Stimulated activated CD8-positive, alpha-beta memory T cell treated with anti-CD3 and anti-CD28 coated beads, Interleukin-4, amount 100 ng/mL, for 4 hours (primary cell): ENCODE measurements at places on chromosomes 7 and 10.

GRCh38 chr10:119190954-119191785 is 12.6 kb upstream of the PRDX3 start:
- DNase-seq, result no peak

DNA sequence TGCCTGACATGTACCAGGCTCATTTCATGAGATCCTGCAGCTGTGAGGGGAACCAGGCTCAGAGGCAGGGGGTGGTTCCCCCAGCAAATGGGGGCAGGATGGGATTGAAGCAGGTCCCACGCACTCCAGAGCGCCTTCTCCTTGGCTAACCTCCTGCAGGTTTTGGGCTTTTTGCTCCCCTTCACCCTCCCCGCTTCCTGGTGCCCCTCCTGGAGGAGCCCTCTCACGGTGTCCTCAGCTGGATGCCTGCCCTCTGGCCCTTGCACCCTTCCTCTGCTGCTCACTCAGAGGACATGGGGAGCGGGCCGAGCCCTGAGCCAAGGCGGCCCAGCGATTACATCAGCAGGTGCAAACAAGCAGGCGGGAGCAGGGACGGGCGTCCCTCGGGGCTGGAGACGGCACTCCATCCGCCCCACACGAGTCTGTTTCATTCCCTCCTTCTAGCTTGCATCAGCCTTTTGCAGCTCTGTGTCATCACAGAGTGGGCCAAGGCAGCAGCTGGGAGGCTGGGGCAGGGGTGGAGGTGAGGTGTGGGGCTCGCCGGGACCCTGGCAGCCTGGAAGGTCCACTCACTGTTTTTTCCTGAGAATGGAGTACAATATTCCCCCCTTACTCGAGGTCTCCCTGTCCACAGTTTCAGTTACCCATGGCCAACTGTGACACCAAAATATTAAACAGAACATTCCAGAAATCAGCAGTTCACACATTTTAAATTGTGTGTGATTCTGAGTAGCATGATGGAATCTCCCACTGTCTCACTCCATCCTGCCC is 52.7 kb upstream of the SLC29A3 start:
- DNase-seq, result no peak

- DNase-seq, result no peak
Observed at GRCh38 chr10:101035916-101036702, 5.1 kb downstream of the SFXN3 start.

DNA sequence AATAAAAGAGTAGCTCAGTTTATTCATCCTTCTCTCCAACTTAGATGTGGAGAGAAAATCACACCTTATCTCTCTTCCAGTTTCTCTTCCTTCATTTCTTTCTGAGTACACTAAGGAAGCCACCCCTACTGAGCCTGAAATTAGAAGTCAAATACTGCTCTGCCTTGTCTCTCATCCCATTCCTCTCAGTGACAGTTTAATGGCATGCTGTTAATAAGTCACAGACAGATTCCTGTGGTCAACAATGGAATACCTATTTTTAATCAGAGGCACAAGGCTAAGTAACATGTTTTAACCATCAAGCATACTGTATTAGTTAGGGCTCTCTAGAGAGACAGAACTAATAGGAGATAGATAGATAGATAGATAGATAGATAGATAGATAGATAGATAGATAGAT is 253.2 kb downstream of the HTR7 start:
- no peak for DNase-seq

GRCh38 chr7:27873981-27874957 is 134.3 kb downstream of the TAX1BP1 start:
- no peak for DNase-seq

DNA sequence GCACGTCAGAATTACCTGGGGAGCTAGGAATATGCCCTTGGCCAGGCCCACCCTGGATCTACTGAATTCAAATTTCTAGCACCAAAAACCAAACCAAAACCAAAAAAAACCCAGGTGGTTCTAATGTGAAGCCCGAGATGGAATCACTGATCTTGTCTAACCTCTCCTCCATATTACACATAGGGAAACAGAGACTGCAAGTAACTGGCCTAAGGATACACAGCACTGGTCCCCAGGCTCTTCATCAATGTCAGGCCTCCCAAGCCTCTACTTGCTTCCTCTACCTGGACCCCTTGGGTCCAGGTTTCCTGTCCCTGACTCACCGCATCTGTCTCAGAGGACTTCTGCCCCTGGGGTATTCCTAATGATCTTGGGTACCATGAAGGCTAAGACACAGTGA is 30.7 kb downstream of the ZCCHC24 start:
- no peak for DNase-seq

DNA sequence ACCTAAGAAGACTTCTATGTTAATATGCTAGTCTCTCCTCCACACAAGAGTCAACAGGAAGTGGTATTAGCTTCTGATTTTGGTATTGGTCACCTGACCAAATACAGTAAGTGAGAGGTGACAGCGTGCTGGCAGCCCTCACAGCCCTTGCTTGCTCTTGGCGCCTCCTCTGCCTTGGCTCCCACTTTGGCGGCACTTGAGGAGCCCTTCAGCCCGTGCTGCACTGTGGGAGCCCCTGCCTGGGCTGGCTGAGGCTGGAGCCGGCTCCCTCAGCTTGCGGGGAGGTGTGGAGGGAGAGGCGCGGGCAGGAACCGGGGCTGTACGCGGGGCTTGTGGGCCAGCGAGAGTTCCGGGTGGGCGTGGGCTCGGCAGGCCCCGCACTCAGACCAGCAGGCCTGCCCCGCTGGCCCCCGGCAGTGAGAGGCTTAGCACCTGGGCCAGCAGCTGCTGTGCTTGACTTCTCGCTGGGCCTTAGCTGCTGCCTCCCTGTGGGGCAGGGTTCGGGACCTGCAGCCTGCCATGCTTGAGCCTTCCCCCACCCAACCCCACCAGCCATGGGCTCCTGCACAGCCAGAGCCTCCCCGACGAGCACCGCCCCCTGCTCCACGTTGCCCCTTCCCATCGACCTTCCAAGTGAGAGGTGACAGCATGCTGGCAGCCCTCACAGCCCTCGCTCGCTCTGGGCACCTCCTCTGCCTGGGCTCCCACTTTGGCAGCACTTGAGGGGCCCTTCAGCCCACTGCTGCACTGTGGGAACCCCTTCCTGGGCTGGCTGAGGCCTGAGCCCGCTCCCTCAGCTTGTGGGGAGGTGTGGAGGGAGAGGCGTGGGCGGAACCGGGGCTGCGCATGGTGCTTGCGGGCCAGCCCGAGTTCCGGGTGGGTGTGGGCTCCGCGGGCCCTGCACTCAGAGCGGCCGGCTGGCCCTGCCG is 4.2 kb upstream of the ACSL5 start:
- no peak for DNase-seq

DNA sequence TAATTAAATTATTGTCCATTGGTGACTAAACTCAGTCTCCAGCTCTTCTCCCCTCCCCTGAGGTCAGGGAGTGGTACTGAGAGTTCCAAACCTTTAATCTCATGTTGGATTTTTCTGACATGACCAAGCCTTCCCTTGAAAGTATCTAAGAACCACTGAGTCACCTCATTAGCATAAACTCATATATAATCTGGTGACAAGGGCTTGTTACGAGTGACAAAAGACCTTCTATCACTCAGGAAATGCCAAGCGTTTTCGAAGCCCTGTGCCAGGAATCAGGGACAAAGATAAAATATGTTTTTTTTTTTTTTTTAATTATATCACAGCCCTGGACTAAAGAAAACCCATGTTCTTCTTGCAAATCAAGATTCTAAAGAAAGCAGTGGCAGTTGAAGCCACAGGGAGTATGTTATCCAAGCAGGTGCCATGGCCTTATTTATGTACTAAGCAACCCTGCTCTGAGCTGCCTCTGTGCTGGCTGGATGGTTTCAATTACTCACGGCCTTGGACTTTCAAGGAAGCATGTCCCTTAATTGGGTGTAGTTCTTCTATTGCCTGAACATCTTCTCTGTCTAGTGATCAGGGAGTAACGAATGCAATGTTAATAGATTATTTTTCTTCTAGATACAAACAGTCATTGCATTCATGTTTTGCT is 169.0 kb upstream of the PRKCQ start:
- DNase-seq, result no peak

GRCh38 chr10:36872702-36873393 is 252.6 kb upstream of the ANKRD30A start:
- no peak for DNase-seq

- DNase-seq, result no peak
Observed at GRCh38 chr7:123865517-123866117, 20.6 kb downstream of the HYAL4 start.

GRCh38 chr10:71889388-71889987 is 38.4 kb upstream of the PSAP start:
- no peak for DNase-seq

- no peak for DNase-seq
Observed at GRCh38 chr10:17655567-17656146, 11.7 kb downstream of the STAM start.

DNA sequence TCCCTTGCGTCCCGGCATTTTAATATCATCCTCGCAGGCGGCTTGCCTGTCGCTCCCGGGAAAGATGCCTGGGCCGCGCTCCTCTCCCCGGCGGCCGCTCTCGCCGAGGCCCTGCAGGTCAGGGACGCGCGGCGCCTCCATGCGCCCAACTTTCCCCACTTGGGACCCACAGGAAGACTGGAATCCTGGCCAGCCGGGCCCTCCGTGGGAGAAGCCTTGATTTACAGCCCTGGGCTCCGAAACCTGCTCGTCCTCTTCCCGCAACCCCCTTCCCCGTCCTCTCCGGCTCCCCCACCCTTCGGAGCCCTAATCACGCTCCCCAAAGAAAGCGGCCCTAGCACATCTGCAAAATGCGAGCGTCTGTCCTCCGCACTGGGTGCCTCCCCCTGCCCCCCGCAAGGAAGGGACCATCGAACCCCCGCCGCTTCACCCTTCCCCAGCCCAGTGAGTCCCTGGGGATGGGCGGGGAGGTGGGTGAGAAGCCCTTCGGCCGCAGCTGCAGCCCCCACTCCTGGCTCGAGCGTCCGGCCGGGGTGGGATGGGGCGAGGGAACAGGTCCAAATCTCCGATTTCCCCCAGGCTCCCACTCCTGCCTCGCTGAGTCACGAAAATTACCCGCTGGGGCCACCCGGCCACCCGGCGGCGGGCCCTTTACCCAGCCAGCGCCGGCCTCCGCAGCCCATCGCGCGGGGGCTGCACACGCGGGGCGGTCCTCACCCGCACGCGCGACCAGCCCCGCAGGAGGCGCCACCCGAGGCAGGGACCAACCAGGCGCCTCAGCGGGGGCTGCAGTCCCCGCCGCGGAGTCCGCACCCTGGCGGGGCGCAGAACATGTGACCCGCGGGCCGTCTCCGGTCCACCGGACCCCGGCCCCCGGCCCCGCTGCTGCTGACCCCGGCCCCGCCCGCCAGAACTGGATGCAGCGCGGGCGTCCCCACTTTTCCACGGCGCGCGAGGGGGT is 695 bp downstream of the HSPA12A start:
- no peak for DNase-seq
